ENCODE measurements at places on chromosomes 7 and 10.

GRCh38 chr7:141410353-141411000, 140.7 kb upstream of the AGK start:
- DNase-seq, result no peak

- no peak for DNase-seq
These were observed 8.1 kb upstream of the CDCA7L start for GRCh38 chr7:21953781-21954180.

DNA sequence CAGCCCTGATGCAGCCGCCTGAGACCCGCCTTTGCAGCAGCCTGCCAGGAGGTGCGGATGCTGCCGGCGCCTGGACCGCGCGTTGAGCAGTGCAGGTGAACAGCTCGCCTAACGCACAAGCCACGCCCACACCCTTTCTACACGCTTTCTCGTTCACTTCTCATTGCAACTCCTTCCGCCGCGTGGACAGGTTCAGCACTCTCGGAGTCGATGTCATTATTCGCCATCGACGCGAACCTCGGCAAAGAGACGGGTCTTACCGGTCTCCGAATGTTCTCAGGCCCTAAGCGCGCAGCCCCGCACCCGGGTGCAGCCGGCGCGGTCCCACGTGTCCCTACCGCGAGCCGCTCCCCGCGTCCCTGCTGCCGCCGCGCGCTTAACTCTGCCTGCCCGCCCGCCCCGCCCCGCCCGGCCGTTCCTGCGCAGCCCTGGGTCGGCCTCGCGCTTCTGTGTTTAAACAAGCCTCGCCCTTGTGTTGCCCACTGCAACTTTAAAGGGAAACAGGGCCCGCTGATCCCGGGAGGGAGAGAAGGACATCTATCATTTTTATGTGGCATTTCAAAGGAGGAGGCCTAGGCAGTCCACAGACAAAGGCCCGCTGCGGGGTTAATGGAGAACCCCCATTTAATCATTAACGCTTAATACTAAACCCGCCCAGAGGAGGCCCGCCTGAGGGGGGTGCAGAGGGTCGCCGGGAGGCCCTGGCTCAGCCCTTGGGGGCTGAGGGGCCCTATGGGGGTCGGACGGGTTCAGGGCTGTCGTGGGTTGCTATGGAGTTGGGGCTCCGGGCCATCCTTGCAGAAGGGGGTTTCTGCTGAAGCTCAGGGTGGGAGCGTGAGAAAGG, 128.5 kb downstream of the WDR11 start:
- DNase-seq, result no peak

DNA sequence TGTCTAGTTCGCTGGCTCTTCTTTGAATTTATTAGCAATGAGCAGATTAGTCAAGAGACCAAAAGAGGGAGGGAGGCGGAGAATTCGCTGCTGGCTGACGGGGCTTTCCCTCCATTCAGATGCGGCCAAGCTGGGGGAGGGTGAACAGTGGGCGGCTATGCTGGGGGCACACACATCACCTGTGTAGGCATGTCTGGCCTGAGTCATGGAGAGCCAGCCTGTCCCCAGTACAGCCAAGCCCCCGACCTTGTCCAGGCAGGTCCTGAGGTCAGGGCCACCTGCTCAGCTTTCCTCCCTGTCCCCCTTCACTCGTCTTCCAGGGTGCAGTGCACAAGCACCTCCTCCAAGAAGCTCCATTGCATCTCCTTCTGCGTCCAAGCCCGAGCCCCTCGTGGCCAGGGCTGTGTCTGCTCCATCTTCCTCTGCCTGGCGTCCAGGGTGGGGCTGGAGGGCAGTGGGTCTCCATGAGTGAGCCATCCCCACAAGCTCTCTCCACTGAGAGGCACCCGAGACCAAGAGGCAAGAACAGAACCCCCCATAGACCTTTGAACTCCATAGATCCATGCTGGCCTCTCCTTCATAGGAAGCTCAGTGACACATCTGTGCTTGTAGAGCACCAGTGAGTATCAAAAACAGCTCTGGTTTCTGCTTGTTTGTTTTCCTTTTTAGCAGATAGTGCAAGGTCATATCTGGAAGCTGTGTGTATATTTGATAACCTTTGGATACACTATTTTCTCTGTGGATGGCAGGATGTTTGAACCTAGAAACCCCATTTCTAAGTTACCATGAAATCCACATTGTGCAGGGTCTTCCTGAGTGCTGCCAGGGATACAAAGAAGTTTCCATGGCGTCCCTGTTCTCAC, 1.9 kb upstream of the DEPP1 start:
- DNase-seq, result no peak

DNA sequence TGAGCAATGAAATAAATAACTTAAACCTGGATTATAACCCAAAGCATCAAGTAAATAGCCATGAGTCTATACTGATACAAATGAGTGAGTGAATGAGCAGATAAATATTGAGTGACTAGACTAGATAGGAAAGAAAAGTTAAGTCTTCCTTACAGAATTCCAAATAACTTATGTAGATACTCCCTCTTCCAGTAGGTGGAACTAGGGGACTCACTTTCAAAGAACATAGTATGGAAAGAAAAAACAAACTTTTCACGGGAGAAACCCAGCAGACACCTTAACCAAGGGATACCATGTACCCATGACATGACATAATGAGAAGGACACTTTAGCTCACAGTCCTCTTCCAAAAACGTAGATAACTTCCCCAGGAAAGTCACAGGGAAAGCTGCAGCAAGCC, 32.2 kb downstream of the CSGALNACT2 start:
- DNase-seq, result no peak

GRCh38 chr10:69091143-69091651, 3.3 kb downstream of the SRGN start:
- DNase-seq, result no peak

DNA sequence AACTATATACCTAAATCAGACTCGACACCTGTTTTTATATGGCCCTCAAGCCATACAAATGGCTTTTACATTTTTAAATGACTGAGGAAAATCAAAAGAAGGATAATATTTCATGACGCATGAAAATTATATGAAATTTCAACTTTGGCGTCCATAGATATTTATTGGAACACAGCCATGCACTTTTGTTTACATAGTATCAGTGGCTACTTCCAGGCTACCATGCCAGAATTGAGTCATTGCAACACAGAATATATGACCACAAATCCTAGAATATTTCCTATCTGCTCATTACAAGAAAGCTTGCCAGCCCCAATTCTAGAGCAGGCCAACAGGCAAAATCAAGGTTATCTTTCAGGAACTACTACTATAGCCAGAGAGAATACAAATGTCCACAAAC, 29.3 kb downstream of the AFAP1L2 start:
- DNase-seq, result no peak

GRCh38 chr10:126247446-126247975, 140.8 kb downstream of the ADAM12 start:
- peak; percentile 98 for DNase-seq

- DNase-seq, result no peak
These were observed 88.1 kb upstream of the DDC start for GRCh38 chr7:50653126-50653864.

DNA sequence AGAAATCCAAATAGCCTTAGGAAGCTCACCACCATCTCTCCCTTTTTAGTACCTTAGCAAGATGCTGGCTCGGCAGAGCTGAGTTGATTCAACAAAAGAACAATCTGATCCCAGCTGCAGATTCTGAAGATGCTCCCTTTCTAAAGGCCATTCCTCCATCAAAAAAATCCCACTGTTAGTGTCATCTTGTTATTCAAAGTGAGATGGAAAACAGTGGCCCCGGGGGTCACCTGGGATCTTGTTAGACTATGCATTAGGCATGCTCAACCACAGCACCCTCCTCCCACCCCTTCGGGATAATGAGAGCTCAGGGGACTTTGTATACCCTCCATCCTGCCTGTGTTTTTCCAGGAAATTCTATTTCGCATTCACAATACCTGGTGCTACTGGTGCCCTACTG, 2.4 kb downstream of the NCAPG2 start:
- DNase-seq, result no peak

DNA sequence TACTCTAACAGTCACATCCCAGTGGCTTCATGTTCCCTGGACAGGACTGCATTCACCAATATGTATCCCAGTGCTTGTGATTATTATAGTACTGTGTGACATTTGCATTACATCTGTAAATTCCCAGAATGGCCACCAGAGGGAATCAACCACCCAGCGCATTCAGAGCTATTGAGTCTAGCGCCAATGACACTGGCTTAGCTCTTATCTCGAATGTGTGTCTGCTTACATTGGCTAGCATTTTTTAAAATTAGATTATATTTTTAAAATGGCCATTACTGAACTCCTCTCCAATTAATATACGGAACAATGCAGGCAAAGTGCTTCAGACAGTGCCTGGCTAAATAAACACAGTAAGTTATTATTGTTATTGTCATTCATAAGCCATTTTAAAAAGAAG, 36.3 kb downstream of the TRIL start:
- DNase-seq, result no peak

- no peak for DNase-seq
These were observed 207.9 kb downstream of the PLXNA4 start for GRCh38 chr7:132368246-132368900.

DNA sequence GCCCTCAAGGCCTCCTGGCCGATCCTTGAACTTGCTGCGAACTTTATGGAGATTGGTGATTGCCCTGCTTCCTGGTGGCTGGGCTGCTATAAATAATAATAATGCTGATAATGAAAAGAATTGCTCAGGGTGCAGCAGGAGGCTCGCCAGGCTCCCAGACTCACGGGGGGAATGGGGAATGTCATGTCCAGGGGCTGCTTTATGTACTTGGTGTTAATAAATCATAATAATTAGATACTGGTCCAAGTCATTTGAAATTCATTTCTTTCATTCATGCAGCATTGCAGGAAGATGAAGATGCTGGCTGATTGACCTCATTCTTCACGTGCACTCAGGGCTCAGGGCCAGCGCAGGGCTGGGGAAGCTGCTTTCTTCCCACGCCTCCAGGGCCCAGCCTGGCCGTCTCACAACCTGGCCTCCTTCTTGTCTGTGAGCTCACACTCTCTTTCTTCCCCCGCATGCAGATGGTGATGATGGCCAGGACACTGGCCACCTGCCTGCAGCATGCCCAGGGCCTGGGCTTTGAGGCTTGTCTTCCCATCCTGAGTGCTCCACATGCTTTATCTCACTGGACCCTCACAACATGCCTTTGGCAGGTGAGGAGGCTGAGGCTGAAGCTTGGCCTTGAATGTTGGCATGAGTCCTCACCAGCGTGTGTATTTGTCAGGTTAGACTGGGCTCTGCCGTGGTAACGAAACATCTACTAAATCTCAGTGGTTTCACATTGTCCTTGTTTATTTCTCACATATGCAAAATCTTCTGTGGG, 138.4 kb upstream of the TNS3 start:
- no peak for DNase-seq

DNA sequence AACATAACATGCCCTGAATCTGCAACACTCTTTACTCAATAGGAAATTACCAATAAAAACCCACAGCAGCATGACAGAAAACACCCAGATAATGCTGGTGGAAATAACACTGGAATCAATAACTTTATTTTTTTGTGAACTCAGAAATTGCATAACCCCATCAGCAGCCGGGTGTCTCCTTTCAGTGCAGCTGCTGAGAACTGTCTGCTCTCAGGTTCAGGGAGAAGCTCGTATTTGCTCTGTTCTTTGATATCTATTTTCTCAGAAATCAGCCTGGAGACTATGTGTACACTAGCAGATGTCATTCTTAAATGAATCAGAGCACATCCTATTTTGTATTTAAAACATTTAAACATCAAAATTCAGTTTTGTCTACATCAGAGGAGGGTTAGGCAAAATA, 506.0 kb downstream of the POM121L12 start:
- no peak for DNase-seq

DNA sequence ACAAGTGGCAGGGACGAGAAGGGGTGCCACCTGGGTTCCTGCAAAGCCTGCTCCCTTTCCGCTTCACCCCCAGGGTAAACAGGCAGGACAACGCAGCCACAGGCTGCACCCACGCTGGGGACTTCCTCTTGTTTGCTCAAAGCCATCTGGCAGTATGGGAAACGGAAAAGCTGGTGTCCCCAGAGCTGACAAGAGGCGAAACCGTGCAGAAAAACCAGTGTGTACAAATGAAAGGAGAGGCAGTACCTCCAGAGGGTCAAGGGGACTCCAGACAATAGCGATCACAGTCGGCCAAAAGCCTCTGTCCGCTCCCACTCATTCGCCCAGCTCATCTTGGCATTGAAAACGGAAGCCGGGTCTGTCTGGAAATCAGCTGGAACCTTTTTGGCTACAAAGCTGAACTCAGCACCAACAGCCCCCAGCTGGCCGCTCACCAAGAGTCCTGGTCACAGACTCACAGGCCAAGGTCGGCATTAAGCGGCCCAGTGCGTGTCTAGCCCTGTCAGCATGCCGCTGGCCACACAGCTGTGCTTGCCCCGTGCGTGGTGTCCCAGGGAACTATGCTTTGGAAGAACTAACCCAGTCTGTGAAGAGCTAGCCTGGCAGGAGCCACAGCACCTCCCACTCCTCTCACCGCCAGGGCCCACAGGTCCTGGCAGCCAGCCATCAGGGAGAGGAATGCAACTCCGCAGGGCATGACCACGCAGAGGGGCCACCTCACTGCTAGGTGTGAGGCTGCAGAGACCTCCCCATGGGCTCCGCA, 10.4 kb downstream of the TNS3 start:
- no peak for DNase-seq

DNA sequence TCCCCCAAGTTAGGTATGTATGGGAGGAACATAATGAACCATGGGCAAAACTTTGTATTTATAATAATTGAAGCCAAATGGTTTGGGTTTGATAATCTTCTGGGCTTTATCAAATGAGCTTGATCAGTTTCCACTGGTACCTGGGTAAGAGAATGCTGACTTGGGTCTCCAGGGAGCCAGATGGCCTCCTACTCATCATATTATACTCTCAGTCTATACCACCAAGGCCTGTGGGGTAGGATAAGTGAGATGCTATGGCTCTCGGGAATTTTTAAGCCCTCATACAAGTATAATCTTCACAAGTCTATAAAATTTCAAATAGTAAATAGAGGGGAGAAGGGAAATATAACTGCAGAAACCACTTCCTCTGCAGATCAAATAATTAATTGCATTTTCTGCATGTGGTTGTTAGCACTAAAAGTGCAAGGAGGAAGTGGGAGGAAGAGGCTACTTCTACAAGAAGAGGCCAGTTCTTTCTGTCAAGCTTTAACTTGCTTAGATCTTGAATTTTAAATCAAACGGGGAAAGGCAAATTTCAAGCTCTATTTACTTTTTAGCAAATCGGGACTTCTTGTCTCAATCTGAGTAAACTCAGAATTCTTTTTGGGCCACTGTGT, 349.0 kb downstream of the SORCS1 start:
- no peak for DNase-seq

Measured in fibroblast of skin of left biceps (primary cell).